ENCODE measurements at places on chromosomes 7 and 10.

- no peak for DNase-seq
These were observed 5.0 kb upstream of the WBP1L start for GRCh38 chr10:102738692-102739121.

- no peak for DNase-seq
These were observed 561.7 kb downstream of the GATA3 start for GRCh38 chr10:8616166-8616565.

GRCh38 chr7:122305475-122306319 lies 1.1 kb upstream of the FEZF1 start:
- no peak for DNase-seq

- DNase-seq: no peak
These were observed 246.0 kb upstream of the KMT2E start for GRCh38 chr7:104767826-104768536.

- DNase-seq: no peak
These were observed 27.6 kb downstream of the ERLIN1 start for GRCh38 chr10:100158044-100158805.

- no peak for DNase-seq
These were observed 221.6 kb downstream of the RPS24 start for GRCh38 chr10:78255214-78255613.
